ENCODE measurements at places on chromosomes 16 and 17.

GRCh38 chr17:63932721-63933120 is 590 bp upstream of the CD79B start:
- DNase-seq, result no peak

- DNase-seq, result no peak
These were observed 2.4 kb upstream of the SDK2 start for GRCh38 chr17:73646409-73647300.

- no peak for DNase-seq
These were observed 716.6 kb upstream of the CDH8 start for GRCh38 chr16:62752854-62753253.

DNA sequence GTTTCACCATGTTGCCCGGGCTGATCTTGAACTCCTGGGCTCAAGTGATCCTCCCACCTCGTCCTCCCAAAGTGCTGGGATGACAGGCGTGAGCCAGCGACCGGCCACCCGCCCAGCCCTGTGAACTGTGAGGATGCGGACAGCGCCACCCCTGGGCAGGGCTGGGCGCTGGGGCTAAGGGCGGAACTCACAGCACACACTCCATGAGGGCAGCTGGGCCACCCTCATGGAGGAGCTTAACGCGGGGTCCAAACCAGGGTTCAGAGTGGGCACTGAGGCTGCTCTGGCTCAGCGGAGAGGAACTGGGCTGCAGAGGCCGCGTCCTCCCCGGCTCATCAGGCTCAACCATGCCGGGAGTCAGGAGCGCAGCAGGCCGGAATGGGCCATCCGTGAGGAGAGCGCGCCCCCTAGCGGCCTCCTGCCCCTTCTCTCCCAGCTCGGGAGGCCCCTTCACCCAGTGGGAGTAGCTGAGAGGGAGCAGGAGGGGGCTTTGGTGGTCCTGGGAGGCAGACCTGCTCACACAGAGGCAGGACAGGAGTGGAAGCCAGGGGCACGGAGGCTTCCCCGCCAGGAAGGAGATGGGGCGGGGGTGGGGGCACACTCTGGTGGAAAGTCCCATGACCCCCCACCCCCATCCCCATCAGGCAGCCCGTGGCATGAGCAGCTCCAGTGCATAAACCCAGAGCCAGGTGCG is 13.8 kb downstream of the CORO7 start:
- DNase-seq, result peak; percentile 56

- no peak for DNase-seq
These were observed 14.8 kb downstream of the TMEM204 start for GRCh38 chr16:1548233-1548632.

DNA sequence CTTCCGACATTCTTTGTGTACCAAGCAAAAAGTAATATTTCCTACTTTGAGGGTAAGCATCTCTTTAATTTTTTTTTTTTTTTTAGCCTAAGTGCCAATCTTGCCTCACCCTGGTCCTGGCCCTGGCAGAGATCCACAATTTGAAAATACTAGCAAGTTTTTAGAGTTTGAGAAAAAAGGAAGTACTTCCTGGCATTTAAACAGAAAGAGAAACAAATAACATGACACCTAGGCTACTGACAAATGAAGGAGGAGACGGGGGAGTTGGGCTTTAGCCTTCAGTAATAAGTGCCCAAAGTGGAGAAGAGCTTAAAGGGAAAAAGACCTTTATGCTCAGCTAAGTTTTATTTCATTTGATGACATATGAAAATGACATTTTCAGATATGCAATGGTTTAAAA is 92.8 kb downstream of the HS3ST3A1 start:
- DNase-seq, result no peak

Measured in effector CD4-positive, alpha-beta T cell (primary cell).